Stimulated activated CD4-positive, alpha-beta T cell treated with anti-CD3 and anti-CD28 coated beads, Interleukin-15, amount 100 ng/mL, for 24 hours (primary cell): ENCODE measurements at places on chromosomes 11 and 22.
A peak's percentile ranks its signal among the peaks of the same experiment; 100 is the strongest.

DNA sequence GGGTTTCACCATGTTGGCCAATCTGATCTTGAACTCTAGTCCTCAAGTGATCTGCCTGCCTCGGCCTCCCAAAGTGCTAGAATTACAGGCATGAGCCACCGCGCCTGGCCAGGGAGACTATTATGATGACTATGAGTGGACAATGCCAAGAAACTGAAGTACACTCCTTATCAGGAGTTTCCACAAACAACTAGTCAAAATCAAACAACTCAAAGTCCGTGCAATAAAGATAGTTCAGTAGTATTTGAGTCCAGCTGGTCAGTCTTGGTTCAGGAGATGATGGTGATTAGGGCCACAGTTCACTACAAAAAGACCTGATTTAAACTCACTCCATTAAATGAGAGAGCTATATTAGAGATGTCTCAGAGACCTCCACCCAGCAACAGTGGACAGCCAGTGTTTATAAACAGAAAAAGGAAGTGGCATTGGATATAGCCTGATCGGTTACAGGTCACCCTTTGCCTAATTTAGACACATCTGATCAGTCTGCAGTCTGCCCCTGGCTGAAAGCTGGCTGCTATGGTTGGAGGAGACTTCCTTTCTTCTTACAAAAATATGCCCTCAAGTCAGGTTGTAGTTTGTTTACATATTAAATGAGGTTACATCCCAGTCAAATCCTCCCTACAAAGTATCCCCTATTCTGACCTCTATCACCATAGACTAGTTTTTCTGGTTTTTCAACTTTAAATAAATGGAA lies 17.0 kb downstream of the CD3E start:
- no peak for DNase-seq

DNA sequence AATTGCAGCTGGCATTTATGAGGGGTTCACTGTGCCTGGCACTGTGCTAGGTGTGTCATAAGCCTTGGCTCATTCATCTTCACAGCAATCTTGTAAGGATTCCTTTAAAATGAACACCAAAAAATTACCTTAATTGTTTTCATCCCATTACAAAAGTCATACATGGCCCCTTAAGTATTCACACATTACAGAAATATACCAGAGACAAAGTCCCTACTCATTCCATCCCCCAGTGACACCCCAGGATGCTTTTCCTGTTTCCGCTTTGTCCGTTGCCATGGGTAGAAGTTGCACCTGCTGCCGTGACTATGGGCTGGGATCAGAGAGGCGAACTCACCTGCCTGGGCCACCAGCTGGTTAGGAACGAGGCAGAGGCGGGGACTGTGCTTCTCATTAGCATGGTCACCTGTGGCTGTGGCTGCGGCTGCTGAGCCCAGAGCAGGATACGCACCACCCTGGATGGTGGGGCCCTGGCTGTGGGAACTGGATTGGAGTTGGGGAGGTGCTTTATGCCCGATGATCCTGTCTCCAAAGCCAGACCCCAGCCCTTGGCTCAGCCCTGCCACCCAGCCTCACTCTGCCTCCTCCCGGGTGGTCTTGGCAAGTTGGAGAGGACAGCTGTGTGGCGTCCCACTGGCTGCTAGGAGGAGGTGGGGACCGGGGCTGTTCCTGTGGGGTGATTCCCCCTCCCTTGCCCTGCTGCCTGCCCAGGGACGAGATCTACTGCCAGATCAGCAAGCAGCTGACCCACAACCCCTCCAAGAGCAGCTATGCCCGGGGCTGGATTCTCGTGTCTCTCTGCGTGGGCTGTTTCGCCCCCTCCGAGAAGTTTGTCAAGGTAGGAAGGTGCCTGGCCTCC lies 60.8 kb downstream of the MYO7A start:
- DNase-seq = no peak

DNA sequence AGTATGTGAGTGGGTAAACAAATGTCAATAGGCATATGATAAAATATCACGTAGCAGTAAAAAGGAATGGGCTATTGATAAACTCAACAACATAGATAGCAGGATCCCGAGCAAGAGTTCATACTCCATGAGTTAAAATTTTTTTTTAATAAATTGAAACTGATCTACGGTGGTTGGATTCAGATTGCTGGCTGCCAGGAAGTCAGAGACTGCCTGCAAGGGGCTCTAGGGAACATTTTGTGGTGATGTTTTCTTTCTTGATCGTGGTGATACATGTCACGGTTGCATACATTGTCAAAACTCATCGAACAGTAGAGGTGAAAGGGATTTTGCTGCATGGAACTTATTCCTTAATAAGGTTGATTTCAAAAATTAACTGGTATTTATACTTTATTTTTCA lies 62.6 kb upstream of the WNT7B start:
- no peak for DNase-seq

DNA sequence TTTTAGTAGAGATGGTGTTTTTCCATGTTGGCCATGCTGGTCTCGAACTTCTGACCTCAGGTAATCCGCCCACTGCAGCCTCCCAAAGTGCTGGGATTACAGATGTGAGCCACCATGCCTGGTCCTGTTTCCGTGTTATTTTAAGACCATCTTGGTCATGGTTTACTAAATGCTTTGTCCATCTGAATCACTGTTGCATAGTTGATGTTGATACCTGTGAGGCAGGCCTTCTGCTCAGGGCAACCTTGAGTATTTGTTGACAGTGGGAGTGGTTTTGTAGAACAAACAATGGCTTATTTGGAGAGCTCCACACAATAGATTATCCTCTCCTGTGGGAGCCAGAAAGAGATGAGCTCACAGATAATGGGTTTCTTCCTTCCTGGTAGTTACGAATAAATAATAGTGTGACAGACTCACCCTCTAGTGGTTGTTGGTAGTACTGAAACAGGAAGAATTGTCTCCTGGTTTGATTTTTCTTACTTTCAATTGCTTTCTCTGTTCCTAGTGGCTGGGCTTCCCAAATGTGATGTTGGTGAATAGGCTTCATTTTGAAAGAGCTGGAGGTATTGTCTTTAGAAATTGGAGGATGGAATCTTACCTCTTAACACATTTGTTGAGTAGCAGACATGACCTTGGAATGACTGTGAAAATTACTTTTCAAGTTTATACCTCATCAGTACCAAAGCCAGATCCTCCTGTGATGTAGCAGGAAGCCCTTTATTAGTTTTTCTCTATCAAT lies 39.0 kb downstream of the CTNND1 start:
- no peak for DNase-seq

DNA sequence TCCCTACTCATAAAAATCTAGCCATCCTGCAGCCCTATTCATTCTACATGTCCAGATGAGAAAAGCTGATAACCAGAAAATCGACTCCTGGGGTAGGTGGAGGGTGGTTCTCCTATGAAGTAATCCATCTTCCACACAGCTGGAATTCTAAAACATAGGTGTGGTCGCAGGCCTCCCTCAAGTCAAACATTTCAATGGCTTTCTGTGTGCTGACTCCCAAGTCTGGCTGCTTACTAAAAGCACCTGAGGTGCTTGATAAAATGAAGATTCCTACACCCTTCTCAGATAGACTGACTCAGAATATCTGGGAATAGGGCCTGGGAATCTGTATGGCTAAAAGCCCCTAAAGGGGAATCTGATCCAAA lies 26.1 kb downstream of the IRAG1 start:
- no peak for DNase-seq

DNA sequence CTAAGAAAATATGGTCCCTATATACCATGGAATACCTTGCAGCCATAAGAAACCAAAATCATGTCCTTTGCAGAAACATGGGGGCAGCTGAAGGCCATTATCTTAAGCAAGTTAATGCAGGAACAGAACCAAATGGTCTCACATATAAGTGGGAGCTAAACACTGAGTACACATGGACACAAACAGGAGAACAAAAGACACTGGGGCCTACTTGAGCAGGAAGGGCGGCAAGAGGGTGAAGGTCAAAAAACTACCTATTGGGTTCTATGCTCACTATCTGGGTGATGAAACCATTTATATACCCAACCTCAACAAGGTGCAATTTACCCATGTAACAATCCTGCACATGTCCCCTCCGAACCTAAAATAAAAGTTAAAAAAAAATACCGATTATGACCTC lies 22.5 kb downstream of the GAS2 start:
- no peak for DNase-seq

DNA sequence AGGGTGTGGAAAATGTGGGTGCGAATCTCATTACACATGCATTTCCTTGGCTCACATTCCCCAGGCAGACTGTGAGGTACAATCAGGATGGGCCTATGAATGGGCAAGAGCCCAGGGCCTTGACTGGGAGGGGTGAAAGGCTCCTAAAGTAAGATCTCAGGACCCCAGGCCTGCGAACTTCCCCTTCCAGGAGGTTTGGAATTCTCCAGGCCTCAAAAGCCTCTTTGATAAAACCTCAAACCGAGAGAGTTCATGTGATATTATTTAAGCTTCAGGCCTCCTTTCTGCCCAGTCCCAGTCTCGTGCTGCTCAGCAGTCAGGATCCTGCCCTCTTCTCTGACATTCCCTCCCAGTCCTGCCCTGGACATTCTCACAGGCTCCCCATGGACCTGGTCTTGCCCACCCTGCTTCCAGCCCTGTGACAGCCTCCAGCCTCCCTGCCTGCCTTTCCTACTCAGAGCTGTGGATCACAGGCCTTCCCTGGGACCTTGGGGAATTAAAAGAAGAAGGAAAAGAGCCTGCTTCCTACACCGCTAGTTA lies 37.3 kb upstream of the TEAD1 start:
- DNase-seq = no peak

- DNase-seq = peak; percentile 22
Measured at GRCh38 chr22:19971276-19972124, 29.9 kb upstream of the TXNRD2 start.

GRCh38 chr22:39136317-39136716 lies 16.2 kb downstream of the CBX7 start:
- DNase-seq = no peak

DNA sequence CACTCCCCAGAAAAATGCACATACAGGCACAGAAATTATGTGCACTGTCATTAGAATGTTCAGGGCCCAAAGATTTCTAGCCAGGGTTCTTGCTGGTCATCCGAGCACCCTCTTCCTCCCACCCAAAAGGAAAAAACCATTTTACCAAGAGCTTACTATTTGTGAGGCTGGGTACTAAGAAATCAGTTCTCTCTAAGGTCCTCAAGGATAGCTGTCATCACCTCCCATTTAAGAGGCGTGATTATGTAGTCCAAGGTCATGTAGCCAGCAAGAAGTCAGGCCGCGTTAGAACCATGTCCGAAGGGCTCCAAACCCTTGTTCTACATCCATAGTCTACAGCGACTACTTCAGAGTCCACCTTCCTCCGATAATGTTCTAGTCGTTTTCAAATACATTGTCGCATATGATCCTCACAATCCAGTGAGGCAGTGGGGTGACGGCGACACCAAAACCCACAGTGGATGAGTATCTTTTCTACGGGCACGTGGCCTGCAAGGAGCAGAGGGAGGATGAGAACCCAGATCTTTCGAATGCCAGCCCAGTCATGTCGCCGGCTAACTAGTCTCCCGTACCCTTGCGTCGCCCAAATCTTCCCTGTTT lies 634 bp downstream of the TIMM8B start:
- DNase-seq = peak; percentile 59

DNA sequence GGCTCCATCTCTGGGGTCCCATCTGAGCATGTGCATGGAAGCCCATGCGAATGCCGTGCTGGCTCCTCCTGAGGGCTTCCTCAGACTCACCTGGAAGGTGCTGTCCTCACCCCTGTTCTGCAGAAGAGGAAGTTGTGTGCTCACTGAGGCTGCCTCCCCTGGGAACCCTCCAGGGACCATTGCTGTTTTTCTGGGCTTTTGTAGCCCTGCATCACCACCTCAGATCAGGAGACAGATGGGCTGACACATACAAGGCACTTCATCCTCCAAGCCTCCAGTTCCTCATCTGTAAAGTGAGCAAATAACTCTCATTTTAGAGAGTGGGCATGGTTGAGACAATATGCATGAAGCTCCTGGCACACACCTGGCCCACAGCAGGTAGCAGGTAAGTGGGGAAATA lies 12.1 kb upstream of the LRRC32 start:
- no peak for DNase-seq

DNA sequence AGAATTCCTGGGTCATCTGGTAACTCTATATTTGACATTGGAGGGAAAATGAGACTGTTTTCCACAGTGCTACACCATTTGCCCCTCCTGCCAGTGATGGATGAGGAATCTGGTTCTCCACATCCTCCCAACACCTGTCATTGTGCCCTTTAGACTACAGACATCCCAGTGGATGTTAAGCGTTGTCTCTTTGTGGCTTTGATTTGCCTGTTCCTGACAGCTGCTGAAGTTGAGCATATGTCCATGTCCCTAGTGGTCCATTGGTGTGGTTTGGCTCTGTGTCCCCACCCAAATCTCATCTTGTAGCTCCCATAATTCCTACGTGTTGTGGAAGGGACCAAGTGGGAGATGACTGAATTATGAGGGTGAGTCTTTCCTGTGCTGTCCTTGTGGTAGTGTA lies 88.5 kb downstream of the BRD1 start:
- no peak for DNase-seq

- DNase-seq = no peak
Measured at GRCh38 chr11:59225017-59225416, 12.3 kb upstream of the MPEG1 start.

DNA sequence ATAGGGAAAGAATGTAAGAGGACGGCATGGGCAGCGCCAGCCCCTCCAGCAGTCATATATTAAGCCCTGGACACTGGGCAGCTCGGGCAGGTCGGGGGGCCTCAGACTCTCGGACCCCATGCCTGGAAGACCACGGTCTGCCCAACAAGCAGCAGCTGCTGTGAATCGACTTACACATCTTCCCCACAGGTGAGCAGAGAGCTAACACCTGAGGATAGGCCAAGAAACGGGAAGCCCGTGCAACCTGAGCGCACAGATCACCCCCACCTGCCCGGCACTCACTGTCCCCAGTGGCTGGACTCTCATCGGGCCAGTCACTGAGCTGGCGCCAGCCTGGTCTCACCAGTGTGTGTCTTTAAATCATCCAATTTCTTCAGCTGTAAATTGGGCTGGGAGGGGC lies 4.7 kb upstream of the TCF20 start:
- DNase-seq = no peak

DNA sequence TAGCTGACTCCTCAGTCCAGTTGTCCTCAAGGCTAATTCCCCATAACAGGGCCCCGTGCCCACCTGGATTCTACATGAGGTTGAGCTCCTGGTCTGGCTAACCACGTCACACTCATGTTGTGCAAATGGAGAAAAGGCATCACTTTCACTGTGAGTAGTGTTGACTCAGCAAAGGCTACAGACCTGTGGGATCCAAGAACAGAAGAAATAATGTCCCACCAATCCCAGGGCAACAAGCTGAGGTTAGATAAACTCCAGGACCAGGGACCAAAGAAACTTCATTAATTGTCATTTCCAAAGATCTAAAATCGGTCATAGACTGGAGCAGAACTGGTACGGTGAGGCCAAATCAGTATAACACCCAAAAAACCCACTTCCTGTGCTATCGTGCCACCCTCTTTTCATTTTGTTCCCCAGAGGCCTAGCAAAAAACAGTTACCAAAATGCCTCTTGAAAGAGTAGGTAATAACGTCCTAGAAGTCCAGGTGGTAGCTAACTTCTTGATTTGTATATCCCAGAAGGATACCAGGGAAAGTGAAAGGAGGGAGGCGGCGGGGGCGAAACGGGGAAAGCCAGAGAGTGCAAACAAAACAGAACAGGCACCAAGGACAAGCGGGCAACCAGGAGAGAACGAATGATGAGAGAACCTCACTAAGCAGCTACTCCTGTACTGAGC lies 1.4 kb downstream of the PCSK7 start:
- peak; percentile 71 for DNase-seq

GRCh38 chr22:31090217-31091085 lies 9.3 kb downstream of the SMTN start:
- DNase-seq = no peak

- DNase-seq = no peak
Measured at GRCh38 chr11:46161201-46161600, 39.9 kb upstream of the PHF21A start.

GRCh38 chr22:29697853-29698598 lies 21.8 kb upstream of the CABP7 start:
- no peak for DNase-seq
